ENCODE measurements at places on chromosomes 5 and 9.

- DNase-seq = no peak
Measured at GRCh38 chr9:75870450-75870849, 20.0 kb upstream of the PCSK5 start.

DNA sequence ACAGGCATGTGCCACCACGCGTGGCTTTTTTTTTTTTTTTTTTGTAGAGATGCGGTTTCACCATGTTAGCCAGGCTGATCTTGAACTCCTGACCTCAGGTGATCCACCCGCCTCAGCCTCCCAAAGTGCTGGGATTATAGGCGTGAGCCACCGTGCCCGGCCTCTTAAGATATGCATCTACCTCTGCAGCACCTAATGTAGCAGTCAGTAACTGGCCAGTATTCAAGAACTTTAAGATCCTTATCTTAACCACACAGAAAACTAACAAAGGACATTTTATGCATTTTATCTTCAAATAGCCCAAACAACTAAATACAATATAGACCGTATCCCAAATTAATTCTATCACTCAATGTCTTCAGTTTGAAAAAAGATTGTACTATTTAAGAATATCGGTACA lies 618.7 kb downstream of the TLE1 start:
- no peak for DNase-seq

- DNase-seq = no peak
Measured at GRCh38 chr5:180464603-180464970, 29.6 kb upstream of the CNOT6 start.

DNA sequence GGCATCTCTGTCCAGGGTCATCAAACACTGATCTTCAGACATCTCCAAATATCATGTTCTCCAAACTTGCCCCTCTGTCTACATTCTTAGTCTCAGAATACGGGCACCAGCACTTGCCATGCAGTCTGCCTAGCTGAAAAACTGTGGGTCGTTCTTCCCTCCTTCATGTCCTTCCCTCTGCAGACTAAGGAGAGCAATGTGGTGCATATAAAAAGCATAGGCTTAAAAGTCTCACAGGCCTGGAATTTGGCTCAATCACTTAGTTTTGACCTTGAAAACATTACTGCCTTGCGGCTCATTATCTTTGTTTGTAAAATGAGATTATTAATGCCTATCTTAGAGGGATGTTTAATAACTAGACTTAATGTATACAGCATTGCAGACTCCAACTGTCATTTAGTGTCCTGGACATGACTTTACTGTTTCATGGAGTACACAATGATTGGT lies 362.8 kb downstream of the NPR3 start:
- DNase-seq = no peak

GRCh38 chr5:179472641-179473040 lies 77.7 kb upstream of the RUFY1 start:
- DNase-seq = no peak

DNA sequence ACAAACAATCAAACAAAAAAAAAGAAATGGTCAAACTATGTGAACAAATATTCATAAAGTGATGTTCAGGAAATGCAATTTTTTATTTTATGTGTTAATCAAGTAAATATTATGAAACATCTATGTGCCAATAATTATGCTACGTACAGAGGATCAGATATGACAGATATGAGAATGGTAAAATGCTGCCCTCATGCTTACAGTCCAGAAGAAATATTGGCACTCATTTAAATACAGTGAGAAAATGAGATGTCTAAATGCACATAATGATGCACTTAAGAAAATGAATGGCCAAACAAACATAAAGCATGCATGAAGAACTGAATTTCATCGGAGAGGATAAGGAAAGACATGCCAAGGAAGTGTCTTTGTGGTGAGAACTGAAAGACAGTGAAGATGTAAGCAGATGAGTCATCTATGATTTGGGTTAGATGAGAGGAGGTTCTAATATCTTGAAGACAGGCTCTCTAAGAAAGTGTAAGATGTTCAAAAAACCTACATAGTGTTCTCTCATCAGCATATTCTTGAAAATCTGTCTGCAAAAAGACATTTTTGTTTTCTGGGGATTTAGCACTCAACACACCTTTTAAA lies 1231.1 kb upstream of the ACO1 start:
- DNase-seq = no peak

GRCh38 chr9:116585204-116585603 lies 101.9 kb upstream of the TRIM32 start:
- DNase-seq = no peak

DNA sequence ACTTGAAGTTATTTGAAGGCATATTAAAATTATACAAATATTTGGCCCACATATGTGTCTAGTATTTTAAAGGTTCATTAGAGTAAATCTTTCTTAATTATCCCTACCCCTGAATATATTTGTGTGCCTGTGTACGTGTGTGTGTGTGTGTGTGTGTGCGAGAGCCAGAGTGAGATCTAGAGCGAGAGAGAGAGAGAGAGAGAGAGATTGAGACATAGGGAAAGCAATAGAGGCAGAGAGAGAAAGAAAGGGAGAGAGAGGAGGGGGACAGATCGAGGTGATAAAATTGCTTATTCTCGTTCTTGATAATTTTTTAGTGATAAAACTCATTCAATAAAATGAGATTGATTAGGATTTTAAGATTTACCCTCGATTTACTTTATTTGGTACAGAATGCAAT lies 47.4 kb downstream of the ADAMTS19 start:
- no peak for DNase-seq

DNA sequence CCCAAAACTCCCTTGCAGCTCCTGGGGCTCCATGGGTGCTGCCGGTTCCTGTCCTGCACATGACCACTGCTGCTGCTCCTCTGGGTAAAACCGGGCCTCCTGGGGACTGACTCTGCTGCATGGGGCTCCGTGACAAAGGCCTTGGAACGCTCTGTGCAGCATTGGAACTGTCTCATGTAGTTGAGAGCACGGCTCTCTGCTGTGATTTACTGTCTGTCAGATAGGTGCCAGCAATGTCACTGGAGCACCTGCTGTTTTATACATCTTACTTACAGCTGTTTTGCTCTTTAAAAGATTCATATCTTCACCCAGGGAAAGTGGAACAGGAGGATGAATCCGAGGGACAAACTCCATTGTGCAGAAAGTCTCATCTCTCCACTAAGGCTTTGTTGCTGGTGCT lies 138.1 kb downstream of the YIPF5 start:
- DNase-seq = no peak

GRCh38 chr5:16880547-16880946 lies 55.5 kb downstream of the MYO10 start:
- no peak for DNase-seq

DNA sequence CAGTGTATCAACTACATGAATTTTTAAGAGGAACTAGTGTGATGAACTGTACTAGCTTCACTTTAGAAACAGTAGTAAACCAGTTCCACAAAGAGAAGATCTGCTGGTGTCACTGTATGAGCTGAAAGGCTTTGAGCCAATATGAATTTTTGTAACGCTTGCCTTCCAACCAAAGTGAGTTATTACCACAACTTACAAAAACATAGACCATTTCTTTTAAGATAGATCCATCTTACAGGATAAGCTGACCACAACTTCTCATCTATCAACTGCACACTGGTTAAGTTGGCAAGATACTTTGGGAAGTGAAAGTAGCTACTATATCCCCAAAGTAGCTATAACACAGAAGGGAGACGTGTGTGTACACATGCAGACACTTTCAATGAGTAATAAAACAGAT lies 849.6 kb upstream of the DMAC1 start:
- peak; percentile 69 for DNase-seq

GRCh38 chr9:38432922-38433510 lies 8.8 kb upstream of the IGFBPL1 start:
- DNase-seq = peak; percentile 47

GRCh38 chr5:82396396-82396795 lies 118.2 kb upstream of the RPS23 start:
- no peak for DNase-seq

- DNase-seq = peak; percentile 24
Measured at GRCh38 chr5:102792705-102793104, 37.6 kb downstream of the PAM start.

DNA sequence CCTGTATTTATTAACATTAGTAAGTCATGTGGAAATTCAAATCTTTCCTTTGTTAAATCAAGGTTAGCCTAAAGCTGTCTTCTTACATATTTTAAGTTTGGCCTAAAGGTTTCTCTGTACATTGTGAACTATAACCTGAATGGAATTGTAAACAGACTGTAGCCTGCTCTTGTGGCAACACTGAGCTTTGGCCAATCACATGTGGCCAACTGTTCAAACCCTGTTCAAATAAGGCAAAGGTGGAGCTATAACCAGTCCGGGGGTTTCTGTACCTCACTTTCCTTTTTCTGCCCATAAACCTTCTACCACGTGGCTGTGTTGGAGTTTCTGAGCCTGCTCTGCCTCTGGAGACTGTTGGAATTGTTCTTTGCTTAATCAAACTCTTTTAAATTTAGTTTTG lies 3.3 kb upstream of the HAPLN1 start:
- DNase-seq = no peak

DNA sequence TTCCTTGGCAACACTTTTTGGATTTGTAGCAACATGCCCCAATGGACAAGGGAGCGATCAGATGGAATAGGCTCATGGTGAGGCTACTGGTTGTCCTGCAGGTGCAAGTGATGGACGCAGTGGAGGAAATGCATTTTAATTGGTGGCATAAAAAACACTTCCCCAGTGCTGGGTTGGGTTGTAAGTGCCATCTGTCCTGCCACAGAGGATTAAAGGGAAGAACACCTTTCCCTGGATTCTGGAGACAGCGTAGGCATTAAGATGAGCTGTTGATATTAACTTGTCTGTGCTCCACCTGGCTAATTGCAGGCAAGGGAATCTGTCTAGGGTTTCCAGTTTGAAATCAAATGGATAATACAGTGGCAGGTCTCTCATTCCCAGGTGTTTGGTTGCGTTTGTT lies 173.4 kb downstream of the ZNF462 start:
- no peak for DNase-seq

DNA sequence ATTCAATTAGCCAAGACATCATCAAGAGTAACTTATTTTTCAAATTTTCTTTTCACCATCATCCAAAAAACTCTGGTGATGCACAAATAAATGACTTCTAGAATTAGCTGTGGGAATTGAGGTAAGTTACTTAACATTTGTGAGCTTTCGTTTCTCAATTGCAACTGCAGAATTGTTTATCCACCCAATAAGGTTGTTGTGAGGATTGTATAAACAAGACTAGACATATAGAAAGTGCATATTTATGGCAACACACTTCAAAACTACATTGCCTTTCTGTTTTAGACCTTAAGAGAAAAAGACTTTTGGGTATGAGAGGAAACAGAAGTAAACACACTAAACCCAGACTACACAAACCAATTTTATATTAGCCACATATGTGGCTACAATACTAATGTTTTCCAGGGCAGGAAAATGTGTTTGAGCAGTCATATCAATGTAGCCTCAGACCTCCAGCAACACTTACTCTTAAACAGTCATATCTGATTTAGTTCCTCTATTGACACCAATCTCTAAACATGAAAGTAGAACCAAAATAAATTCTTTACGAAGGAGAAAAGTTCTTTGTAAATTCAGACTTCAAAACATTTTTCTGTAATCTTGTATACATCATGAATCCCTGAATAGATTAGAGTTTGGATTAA lies 488.0 kb upstream of the CYLC2 start:
- no peak for DNase-seq

GRCh38 chr5:85663708-85664031 lies 954.1 kb upstream of the COX7C start:
- DNase-seq = no peak

DNA sequence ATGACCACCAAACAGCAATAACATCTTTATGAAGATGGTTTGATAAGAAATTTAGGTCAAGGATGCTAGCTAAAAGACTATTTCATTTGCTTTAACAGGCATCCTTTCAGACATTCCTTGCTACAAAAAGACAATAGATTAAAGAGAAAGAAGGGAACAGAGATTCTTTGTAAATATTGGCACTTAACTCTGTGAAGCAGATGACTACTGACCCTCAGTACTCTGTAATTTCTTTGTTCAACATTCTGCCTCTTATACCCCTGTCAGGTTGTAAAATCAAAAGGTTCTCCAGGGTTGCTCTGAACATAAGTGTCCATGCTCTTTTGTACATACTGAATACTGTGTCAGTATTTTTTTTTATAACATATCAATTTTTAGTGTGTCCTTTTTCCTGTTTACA lies 610.6 kb upstream of the GRAMD2B start:
- DNase-seq = no peak

DNA sequence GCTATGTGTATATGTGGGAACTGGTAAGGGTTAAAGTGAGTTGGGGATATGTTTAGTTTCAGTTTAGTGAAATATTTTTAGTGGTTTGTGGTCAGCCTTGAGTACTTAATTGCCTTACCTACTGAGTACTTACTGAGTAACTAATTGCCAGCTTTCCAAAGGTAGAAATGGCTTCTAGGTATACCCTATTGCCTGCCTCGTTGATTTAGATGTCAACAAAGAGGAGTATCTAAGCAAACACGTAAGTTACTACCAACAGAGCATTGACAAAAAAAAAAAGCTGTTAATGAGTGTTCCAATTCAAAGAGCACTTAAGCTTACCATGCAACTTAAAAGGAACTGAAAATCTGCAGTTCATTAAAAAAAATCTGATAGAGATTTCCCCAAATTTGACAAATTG lies 8.8 kb downstream of the ATP10B start:
- peak; percentile 18 for DNase-seq

DNA sequence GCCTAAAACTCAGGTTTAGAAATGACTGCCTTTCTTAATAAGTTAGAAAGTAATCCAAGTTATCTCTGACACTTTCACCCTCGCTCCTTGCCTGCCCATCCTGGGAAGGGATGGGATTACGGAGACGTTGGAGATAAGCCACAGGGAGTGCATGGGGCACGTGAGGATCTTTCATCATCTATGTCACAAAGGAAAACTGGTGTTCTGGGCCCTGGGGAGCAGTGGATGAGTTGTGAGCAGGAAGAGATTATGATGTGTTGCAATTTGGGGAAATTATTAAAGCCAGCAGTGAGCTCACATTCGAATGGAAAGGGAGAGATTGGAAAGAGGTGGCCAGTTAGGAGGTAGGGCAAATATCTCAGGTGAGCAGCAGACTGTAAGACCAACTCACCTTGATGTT lies 12.8 kb downstream of the AFAP1L1 start:
- peak; percentile 49 for DNase-seq

- DNase-seq = no peak
Measured at GRCh38 chr9:87285183-87285850, 212.3 kb upstream of the DAPK1 start.

- no peak for DNase-seq
Measured at GRCh38 chr5:30100148-30100713, 1093.3 kb upstream of the CDH6 start.

- DNase-seq = no peak
Measured at GRCh38 chr9:78144008-78144381, 91.9 kb upstream of the CEP78 start.
